Activated CD4-positive, CD25-positive, alpha-beta regulatory T cell treated with anti-CD3 and anti-CD28 coated beads, Interleukin-2, amount 50 U/mL, for 16 hours (primary cell): ENCODE measurements at places on chromosomes 2 and 18.

GRCh38 chr2:36485521-36485920 is 112.4 kb downstream of the FEZ2 start:
- no peak for DNase-seq

- DNase-seq = no peak
These were observed 77.3 kb downstream of the KCTD1 start for GRCh38 chr18:26471027-26471426.

DNA sequence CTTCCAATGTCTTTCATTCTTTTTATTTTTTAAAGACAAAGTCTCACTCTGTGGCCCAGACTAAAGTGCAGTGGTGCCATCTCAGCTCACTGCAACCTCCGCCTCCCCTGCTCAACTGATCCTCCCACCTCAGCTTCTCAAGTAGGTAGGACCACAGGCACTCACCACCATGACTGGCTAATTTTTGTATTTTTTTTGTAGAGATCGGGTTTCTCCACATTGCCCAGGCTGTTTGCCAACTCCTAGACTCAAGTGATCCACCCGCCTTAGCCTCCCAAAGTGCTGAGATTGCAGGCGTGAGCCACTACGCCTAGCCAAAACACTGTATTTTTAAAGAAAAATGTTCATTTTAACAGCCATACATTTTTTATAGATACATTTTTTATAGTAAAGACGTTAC is 12.7 kb downstream of the GCKR start:
- DNase-seq = no peak

DNA sequence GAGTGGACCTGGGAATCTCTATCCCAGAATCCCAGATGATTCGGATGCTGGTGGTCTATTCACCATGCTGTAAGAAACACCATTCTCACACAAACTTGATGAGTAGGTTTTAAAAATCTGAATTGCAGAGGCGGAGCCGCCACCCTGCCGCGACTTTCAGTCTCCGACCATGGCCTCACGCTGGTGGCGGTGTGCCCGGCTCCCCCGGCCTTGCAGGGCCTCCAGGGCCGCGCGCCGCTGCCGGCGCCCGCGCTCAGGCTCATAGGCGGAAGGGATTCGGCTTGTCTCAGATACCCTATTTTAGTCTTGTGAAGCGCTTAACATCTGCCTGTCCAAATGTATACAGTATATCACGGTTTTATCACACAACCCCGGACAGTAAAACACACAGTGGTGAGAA is 2.6 kb upstream of the PPM1B start:
- no peak for DNase-seq

- no peak for DNase-seq
These were observed 89.4 kb upstream of the MAP2 start for GRCh38 chr2:209334188-209335017.

GRCh38 chr2:144389151-144389929 is 130.6 kb downstream of the ZEB2 start:
- no peak for DNase-seq

- no peak for DNase-seq
These were observed 233.7 kb upstream of the CWC22 start for GRCh38 chr2:180240774-180241173.

DNA sequence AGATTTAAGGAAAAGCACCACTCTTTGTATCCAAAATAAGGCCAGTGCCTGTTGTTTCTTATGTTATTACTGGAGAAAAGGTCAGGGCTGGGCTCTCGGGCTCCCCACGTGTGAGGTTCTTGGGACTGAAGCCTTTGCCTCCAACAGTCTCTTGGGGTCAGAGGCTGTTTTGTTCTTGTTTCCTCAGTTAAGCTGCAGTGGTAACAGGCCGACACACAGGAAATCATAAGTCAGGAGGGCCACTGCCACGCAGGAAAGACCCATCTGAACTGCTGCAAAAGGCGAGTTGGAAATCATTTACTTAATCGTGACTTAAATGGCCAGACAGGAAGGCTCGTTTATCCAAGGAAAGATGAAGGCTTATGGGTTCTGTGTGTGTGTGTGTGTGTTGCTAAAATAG is 30.3 kb upstream of the IL37 start:
- DNase-seq = no peak
